ENCODE measurements at places on chromosomes 5 and 9. TPM values are rescaled to one million over a fixed set of nuclear protein-coding genes. Genes with fewer than 3 reads are reported as not detected.

GRCh38 chr5:17127743-17128231, 89.6 kb upstream of the BASP1 start:
- H3K27me3 ChIP-seq = no peaks in the 10 kb centered on the region
- no peak overlapping the region for H3K27ac ChIP-seq
- DNase-seq = no peak
- H3K4me1 ChIP-seq = no peaks in the 10 kb centered on the region
- no peaks in the 10 kb centered on the region for H3K36me3 ChIP-seq
- H3K4me3 ChIP-seq = no peak overlapping the region

GRCh38 chr9:131422241-131422792, 28.4 kb downstream of the PRRC2B start:
- no peaks in the 10 kb centered on the region for H3K27me3 ChIP-seq
- DNase-seq = peak; percentile 78
- peak overlapping the region; percentile 42 for H3K27ac ChIP-seq
- no peaks in the 10 kb centered on the region for H3K36me3 ChIP-seq
- peaks cover 66% of the 10 kb centered on the region for H3K4me1 ChIP-seq
- H3K4me3 ChIP-seq = no peak overlapping the region

DNA sequence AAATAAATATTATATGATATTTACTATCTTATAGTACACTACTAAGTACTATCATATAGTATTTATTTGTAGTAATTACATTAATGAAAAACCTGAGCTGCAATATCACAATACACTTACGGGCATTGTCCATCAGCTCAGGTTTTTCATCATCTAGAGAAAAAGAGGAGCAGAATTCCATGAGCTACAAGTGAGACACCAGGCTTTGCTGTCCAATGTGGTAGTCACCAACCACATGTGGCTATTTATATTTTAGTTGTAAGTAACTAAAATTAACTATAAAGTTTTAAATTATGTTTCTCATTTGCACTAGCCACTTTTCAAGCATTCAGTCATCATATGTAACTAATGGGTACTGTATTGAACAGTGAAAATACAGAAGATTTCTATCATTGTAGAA, 13.8 kb upstream of the NRG2 start:
- no peak for DNase-seq
- H3K27me3 ChIP-seq = no peaks in the 10 kb centered on the region
- peaks cover 8% of the 10 kb centered on the region for H3K4me1 ChIP-seq
- no peak overlapping the region for H3K27ac ChIP-seq

The SPINK4 gene
- total RNA-seq = not detected

The ERAP2 gene
- 18.2 TPM for total RNA-seq

GRCh38 chr5:154714266-154714986, 40.8 kb upstream of the LARP1 start:
- no peaks in the 10 kb centered on the region for H3K27me3 ChIP-seq
- peak overlapping the region; percentile 2 for H3K4me3 ChIP-seq
- DNase-seq = no peak
- H3K27ac ChIP-seq = no peak overlapping the region

DNA sequence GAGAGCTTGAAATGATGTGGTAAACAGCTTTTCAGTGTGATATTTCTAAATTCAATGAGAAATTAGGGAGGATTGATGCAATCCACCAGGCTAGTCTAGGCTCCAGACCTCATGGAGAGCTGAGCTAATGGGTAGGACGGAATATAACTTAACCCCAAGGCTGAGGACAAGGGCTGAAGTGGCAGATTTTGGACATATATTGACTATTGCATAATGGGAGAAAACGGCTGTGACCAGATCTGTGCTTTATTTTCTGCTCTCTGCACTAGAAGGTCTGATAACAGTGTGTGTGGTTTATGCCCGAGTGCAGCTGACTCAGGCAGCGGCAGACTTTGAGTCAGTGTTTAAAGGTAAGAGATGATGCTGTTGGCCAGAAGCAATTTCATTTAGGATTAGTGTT, 70.6 kb downstream of the ACTBL2 start:
- H3K36me3 ChIP-seq = no peaks in the 10 kb centered on the region
- H3K27me3 ChIP-seq = no peaks in the 10 kb centered on the region
- H3K4me1 ChIP-seq = peaks cover 15% of the 10 kb centered on the region
- no peak overlapping the region for H3K27ac ChIP-seq
- DNase-seq = no peak

The TRAF1 gene
- total RNA-seq = 5.5 TPM

DNA sequence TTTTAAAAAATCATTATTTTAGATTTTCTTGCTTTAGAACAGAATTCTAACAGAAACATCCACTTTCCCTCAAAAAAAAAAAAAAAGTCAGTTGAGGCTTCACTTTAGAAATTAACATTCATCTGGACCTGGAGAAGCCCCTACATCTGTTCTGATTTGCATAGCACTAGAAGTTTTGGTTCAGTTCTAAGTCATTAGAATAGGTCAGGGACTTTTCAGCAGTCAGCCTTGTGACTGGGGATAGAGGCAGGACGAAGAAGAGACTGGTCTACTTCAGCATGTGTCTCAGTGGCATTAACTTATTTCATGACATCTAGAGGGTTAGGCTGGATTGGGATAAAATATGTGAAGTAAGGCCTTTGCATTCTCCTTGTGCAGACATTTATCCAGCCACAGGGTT, 215.8 kb upstream of the DAB2 start:
- H3K27me3 ChIP-seq = no peaks in the 10 kb centered on the region
- no peaks in the 10 kb centered on the region for H3K36me3 ChIP-seq
- H3K4me3 ChIP-seq = no peak overlapping the region
- no peak overlapping the region for H3K27ac ChIP-seq
- H3K4me1 ChIP-seq = no peaks in the 10 kb centered on the region

- no peaks in the 10 kb centered on the region for H3K27me3 ChIP-seq
- H3K4me3 ChIP-seq = no peak overlapping the region
- no peak overlapping the region for H3K27ac ChIP-seq
- no peaks in the 10 kb centered on the region for H3K36me3 ChIP-seq
- H3K4me1 ChIP-seq = no peaks in the 10 kb centered on the region
Measured at GRCh38 chr9:37625036-37625757, 25.6 kb upstream of the FRMPD1 start.

GRCh38 chr5:137619191-137619870, 116.6 kb downstream of the KLHL3 start:
- H3K36me3 ChIP-seq = no peaks in the 10 kb centered on the region
- peaks cover 21% of the 10 kb centered on the region for H3K4me1 ChIP-seq
- peak overlapping the region; percentile 57 for H3K27ac ChIP-seq
- H3K27me3 ChIP-seq = no peaks in the 10 kb centered on the region
- peak; percentile 85 for DNase-seq
- no peak overlapping the region for H3K4me3 ChIP-seq

The ARHGEF37 gene
- 1.8 TPM for total RNA-seq

The LCN1 gene
- total RNA-seq = not detected

DNA sequence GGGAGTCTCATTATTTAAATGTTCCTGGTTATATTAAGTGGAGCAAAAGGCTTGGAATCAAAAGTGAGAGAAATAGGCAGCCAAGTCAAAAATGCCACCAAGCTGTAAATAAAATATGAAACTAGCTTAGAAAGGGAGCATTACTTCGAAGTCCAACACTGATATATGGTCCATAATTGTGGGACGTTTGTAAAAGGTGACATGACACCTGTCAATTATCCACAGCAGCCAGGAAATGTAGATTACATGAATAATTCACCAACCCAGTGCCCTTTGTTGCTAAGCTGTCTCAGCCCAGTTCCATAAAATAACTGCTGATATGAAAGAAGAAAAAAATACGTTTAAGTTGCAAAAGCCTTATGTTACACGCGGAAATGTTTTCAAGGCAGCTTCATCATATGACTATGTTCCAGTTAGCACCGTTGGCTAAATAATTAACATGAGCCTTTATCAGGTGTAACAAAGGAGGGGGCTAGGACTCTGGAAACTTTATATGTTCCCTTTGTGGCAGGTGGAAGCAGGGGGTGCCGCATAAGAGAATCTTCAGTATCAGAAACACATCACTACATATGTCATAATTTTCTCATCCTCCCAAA, 39.9 kb upstream of the ZSWIM6 start:
- H3K27me3 ChIP-seq = no peaks in the 10 kb centered on the region
- no peak for DNase-seq
- no peaks in the 10 kb centered on the region for H3K4me1 ChIP-seq
- no peaks in the 10 kb centered on the region for H3K36me3 ChIP-seq

GRCh38 chr5:132839426-132840301, 9.2 kb upstream of the SHROOM1 start:
- no peak overlapping the region for H3K27ac ChIP-seq
- no peaks in the 10 kb centered on the region for H3K27me3 ChIP-seq
- DNase-seq = no peak
- H3K4me1 ChIP-seq = no peaks in the 10 kb centered on the region
- no peak overlapping the region for H3K4me3 ChIP-seq

GRCh38 chr5:57494104-57495098, 11.8 kb upstream of the ACTBL2 start:
- no peak overlapping the region for H3K4me3 ChIP-seq
- no peaks in the 10 kb centered on the region for H3K4me1 ChIP-seq
- H3K27ac ChIP-seq = no peak overlapping the region

The SLC30A5 gene
- 52.9 TPM for total RNA-seq

- no peaks in the 10 kb centered on the region for H3K36me3 ChIP-seq
- no peak overlapping the region for H3K4me3 ChIP-seq
- H3K4me1 ChIP-seq = peaks cover 22% of the 10 kb centered on the region
Measured at GRCh38 chr5:157463081-157463480, 3.1 kb downstream of the NIPAL4 start.

The GRXCR2 gene
- not detected for total RNA-seq

The PRDM9 gene
- not detected for total RNA-seq

DNA sequence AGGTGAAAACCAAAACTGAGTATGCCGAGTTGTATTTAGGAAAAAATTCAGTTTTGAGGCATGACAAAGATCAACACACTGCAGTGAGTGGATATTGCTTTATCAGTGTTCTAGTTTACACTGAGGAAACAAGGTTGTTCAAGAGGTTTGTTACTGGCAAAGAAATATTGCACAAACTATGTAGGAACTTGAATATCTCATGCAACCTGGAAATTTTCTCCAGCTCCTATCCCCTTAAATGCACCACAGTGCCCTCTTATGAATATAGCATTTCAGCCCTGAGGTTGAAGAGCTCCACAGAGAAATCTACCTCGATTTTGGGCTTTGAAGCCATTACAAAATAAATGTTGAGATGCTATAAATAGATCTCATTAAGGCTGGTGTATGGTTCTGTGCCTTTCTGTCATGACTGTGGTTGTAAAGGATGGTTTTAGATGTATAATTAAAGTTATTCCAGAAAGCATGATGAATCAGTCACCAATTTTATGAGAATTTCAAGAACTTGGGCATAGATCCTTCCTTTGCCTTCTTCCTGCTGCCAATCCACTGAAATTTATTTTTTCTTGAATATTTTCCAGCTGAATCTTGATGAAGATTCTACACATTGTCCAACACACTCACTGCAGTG, 159.3 kb downstream of the SPATA31D1 start:
- no peak for DNase-seq
- no peaks in the 10 kb centered on the region for H3K4me1 ChIP-seq
- H3K36me3 ChIP-seq = no peaks in the 10 kb centered on the region
- no peak overlapping the region for H3K4me3 ChIP-seq
- no peak overlapping the region for H3K27ac ChIP-seq

The FBXL7 gene
- total RNA-seq = 28.5 TPM

GRCh38 chr9:130665431-130666392, 1.3 kb downstream of the PRDM12 start:
- peaks cover 30% of the 10 kb centered on the region for H3K4me1 ChIP-seq
- peaks cover 63% of the 10 kb centered on the region for H3K27me3 ChIP-seq
- no peaks in the 10 kb centered on the region for H3K36me3 ChIP-seq

DNA sequence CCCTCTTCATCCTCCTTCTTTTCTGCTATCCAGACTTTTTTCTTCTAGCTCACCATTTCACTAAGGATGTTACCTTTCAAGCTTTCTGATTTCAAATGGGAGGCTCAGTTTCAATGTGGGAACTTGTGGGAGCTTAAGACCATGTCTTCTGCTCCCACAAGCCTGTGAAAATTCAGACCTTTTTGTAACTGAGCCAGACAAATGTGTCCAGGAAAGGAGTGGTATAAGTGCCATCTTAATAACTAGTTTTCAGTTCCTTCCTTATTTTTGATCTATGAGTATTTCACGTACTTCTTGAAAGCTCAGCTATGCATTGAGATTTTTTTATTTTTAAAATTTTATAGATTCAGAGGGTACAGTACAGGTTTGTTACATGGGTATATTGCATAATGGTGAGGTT, 4.6 kb upstream of the ERCC6L2 start:
- H3K4me1 ChIP-seq = peaks cover 5% of the 10 kb centered on the region
- no peaks in the 10 kb centered on the region for H3K27me3 ChIP-seq
- DNase-seq = no peak
- no peak overlapping the region for H3K27ac ChIP-seq
- H3K4me3 ChIP-seq = no peak overlapping the region

The SURF4 gene
- 217 TPM for total RNA-seq

DNA sequence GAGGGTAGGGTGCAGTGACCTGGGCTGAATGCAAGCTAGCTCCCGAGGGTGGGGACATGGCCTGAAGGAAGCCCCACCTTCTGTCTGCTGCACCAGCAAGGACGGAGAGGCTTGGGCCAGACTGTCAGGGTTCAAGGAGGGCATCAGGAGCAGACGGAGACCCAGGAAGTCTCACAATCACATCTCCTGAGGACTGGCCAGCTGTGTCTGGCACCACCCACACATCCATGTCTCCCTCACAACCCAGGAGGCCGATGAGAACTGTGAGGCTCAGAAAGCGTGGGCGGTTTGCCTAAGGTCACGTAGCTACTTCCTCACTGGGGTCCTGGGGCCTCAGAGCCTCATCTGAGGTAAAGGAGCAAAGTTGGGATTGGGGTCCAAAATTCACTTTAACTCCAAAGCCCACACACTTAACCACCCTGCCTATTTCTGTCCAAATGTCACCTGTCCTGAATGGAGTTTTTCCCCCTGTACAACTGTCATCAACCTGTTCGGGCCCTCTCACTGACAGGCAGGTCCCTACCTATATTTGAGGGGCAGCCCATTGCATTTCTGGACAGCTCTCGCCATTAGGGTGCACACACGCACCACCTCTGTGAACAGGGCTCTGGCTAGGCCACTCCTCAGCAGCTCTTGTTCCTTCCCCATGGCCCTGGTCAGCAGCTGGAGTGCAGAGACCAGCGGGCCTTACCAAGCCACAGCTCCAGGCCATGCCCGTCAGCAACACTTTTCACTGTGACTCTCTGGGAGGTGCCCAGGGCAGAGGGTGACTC, 3.4 kb downstream of the IL13 start:
- no peak overlapping the region for H3K27ac ChIP-seq
- H3K36me3 ChIP-seq = no peaks in the 10 kb centered on the region
- H3K4me3 ChIP-seq = no peak overlapping the region
- H3K4me1 ChIP-seq = peaks cover 3% of the 10 kb centered on the region
- DNase-seq = no peak
- H3K27me3 ChIP-seq = peaks cover 8% of the 10 kb centered on the region

- H3K36me3 ChIP-seq = no peaks in the 10 kb centered on the region
- no peak for DNase-seq
- no peak overlapping the region for H3K4me3 ChIP-seq
- H3K4me1 ChIP-seq = no peaks in the 10 kb centered on the region
- no peaks in the 10 kb centered on the region for H3K27me3 ChIP-seq
- H3K27ac ChIP-seq = no peak overlapping the region
Measured at GRCh38 chr9:97387504-97387886, 24.4 kb upstream of the TDRD7 start.

DNA sequence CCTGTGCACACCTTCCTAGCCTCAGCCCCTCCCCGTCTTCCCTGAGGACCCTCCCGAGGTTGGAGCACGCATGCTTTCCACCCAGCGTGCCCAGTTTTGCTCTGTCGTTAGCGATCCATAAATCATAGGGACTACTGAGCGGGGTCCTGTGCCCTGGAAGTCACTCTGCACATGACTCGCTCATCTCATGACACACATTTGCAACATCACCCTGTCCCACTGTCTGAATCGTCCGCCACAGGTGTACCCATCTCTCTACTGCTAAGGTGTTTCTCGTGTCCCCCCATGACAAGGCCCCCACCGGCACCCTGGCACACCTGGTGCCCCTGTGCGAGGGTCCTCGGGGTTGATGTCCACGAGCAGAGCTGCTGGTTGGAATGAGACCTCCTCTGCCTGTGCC, 69.0 kb upstream of the BARHL1 start:
- DNase-seq = no peak
- peaks cover 6% of the 10 kb centered on the region for H3K27me3 ChIP-seq

All from adrenal gland (tissue), 19 donors.